ENCODE measurements at places on chromosomes 12 and 14.

GRCh38 chr14:37797675-37798074 is 202.2 kb downstream of the TTC6 start:
- DNase-seq, result no peak

GRCh38 chr14:61379639-61380184 is 58.3 kb downstream of the PRKCH start:
- DNase-seq, result no peak

DNA sequence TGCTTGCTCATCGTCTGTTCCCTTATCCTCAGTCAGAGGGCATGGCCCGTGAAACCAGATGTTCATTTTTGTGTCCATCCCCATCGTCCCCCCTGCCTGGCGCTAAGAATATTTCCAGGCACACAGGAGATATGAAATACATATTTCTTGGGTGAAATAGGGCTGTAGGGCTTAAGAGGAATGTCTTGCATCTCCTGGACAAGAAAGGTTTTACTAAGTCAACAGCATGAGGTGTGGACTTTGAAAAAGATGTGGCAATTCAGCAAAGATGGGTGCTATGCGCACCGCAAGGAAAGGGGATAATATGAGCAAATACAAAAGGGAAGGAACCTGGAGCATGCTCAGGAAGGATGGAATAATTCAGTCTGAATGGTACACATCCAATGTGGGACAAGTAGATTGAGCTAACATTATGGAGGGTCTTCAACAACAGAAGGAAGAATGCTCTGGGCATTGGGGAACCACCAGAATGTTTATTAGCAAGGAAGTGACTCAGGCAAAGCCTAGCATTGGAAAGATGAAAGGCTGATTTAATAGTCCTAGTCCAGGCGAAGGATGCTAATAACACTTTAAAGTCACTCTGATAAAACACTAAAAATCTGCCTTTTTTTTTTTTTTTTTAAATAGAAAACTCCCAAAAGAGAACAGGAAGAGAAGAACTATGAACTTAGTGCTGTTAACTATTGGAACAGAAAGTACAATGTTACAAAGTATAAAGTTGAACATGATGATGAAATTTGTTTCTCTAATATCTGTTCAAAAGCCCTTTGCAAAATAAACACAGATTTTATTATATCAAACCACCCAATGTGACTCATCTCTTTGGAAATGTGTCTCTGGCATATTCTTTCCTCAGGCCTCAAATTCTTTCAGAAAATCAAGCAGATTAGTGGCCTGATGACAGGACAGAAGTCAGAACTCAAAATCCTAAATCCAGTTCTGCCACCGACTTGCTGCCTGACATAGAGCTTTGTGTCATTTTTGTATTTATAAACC is 449.5 kb downstream of the BCAT1 start:
- no peak for DNase-seq

GRCh38 chr12:90274407-90274806 is 565.8 kb upstream of the ATP2B1 start:
- no peak for DNase-seq

GRCh38 chr14:104166698-104167097 is 28.3 kb downstream of the KIF26A start:
- no peak for DNase-seq

DNA sequence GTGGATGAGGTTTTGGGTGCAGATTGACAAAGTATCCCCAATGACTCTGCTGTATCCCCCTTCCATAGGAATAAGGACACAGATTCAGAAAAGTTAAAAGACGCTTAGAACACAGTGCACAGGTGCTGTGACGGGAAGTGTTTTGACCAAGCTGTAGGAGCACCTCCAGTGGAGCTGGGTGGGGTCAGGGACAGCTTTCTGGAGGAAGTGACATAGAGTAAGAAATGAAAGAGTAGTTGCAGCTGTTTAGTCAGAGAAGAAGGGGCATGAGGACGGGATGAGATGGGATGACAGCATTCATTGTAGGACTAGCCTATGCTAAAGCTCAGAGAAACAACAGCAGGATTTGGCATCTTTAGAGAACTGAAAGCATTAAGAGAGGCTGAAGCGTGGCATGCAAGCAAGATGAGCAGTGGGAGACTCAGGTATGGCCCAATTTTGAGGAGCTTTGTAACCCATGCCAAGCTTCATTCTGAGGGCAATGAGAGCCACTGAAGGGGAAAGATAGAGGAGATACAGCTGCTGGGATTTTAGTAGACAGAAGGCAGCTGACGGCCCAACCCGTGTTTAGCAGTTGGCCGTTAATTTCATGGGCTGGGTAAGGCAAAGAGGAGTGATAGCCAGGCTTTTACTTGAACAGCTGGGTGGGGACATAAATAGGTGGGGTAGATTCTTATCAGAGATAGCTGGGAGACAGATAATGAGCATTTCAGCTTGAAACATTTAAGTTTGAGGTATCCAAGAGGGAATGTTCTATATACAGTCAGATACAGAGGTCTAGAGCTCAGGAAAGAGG is 131.8 kb upstream of the KRAS start:
- DNase-seq, result no peak

GRCh38 chr12:25794571-25794970 is 163.9 kb upstream of the RASSF8 start:
- no peak for DNase-seq

All from iPS DF 19.7 (cell line).